ENCODE measurements at places on chromosomes 6 and 20.

GRCh38 chr6:117270055-117270842 is 4.9 kb downstream of the VGLL2 start:
- H3K27me3 ChIP-seq = peaks cover 39% of the 10 kb centered on the region
- H3K4me1 ChIP-seq = peaks cover 12% of the 10 kb centered on the region
- no peak overlapping the region for H3K27ac ChIP-seq

DNA sequence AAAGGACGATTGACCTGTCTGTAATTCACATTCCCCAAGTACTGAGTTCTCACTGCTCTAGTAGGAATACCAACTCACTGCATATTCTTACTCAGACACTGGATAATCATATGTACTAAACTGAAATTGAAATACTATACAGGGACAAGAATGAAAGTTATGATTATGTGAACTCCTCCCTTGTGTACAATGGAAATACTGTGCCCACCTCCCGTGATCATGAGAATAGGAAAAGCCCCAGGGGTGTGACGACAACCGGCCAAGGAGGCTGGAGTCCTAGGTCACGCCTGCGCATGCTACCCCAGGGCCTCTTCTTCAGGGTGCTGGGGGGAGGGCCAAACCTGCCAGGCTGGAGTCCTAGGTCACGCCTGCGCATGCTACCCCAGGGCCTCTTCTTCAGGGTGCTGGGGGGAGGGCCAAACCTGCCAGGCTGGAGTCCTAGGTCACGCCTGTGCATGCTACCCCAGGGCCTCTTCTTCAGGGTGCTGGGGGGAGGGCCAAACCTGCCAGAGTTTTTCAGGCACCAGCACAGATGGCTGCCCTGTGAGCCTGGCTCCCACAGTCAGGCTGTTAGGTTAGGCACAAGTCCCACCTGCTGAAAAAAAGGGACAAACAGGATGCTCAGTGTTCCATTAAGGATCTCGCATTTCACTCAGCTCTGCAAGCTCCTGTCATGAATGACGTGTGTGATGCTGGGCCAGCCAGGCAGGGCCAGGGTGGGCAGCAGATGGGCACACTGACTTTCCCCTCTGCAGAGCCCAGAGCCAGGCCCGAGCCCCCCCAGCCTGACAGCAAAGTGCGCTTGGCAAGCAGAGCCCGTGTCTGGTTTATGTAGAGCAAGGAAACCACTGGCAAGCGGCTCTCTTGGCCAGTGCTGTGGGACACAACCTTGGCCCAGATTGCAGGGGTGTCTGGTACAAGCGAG is 107.7 kb downstream of the FOXF2 start:
- H3K4me1 ChIP-seq = no peaks in the 10 kb centered on the region
- no peaks in the 10 kb centered on the region for H3K27me3 ChIP-seq
- no peak overlapping the region for H3K27ac ChIP-seq
- no peak for DNase-seq

DNA sequence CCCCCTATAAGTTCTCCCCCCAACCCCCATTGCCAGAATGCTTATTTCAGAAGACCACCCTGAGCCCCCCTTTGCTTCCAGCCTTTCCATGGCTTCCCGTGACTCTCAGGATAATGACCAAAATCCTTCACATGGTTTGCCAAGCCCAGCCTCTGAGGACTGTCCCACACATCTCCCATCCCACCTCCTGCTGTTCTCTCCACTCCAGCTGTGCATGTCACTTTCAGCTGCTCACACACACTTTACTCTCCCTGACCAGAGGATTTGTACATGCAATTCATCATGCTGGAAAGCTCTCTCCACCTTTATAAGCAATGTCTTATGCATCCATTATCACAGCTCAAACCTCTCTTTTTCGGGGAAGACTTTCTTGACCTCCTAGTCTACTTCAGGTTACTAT is 164.2 kb downstream of the PRL start:
- no peak for DNase-seq
- H3K4me3 ChIP-seq = no peak overlapping the region
- H3K27me3 ChIP-seq = no peaks in the 10 kb centered on the region
- no peaks in the 10 kb centered on the region for H3K36me3 ChIP-seq
- H3K4me1 ChIP-seq = no peaks in the 10 kb centered on the region

DNA sequence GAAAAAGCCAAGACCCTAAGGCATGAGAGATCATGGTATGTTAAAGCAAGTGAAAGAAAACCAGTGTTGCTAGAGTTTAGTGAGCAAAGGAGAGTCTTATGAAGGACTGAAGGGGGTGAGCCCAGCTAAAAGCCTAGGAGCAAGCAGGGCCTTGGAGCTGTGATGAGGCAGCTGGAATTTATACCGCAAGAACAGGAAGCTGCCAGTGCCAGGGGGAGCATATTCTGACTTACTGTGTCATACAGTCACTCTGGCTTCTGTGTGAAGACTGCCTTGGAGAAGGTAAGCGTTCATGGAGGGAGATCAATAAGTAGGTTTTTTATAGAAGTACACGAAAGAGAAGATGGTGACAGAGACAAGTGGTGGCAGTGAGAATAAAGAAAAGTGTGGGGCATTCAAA is 308.9 kb upstream of the THEMIS start:
- no peak overlapping the region for H3K4me3 ChIP-seq
- H3K36me3 ChIP-seq = no peaks in the 10 kb centered on the region
- H3K4me1 ChIP-seq = no peaks in the 10 kb centered on the region
- H3K27me3 ChIP-seq = no peaks in the 10 kb centered on the region
- no peak for DNase-seq

- peaks cover 5% of the 10 kb centered on the region for H3K4me1 ChIP-seq
- H3K27me3 ChIP-seq = no peaks in the 10 kb centered on the region
- no peak overlapping the region for H3K4me3 ChIP-seq
- DNase-seq = peak; percentile 52
- H3K36me3 ChIP-seq = no peaks in the 10 kb centered on the region
Observed at GRCh38 chr6:11944111-11944510, 68.0 kb upstream of the HIVEP1 start.

GRCh38 chr6:18400831-18401446 is 13.8 kb downstream of the RNF144B start:
- no peak overlapping the region for H3K4me3 ChIP-seq
- H3K27me3 ChIP-seq = no peaks in the 10 kb centered on the region
- H3K36me3 ChIP-seq = no peaks in the 10 kb centered on the region
- no peaks in the 10 kb centered on the region for H3K4me1 ChIP-seq
- no peak overlapping the region for H3K27ac ChIP-seq

DNA sequence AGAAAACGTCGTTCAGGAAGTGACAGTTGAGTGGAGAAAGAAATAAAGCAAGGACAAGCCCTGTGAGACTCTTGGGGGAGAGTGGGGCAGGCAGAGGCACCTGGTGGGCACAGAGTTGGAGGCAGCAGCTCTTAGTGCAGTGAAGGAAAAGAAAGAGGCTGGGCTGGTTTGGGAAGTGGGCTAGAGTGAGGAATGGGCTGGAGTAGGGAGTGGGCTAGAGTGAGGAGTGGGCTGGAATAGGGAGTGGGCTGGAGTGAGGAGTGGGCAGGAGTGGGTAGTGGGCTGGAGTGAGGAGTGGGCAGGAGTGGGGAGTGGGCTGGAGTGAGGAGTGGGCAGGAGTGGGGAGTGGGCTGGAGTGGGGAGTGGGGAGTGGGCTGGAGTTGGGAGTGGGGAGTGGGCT is 43.7 kb upstream of the BCAS1 start:
- DNase-seq = no peak
- H3K27me3 ChIP-seq = no peaks in the 10 kb centered on the region
- no peaks in the 10 kb centered on the region for H3K4me1 ChIP-seq
- H3K27ac ChIP-seq = no peak overlapping the region
- H3K36me3 ChIP-seq = no peaks in the 10 kb centered on the region
- H3K4me3 ChIP-seq = no peak overlapping the region

- no peaks in the 10 kb centered on the region for H3K27me3 ChIP-seq
- no peak for DNase-seq
- H3K4me3 ChIP-seq = no peak overlapping the region
- no peak overlapping the region for H3K27ac ChIP-seq
- no peaks in the 10 kb centered on the region for H3K4me1 ChIP-seq
Observed at GRCh38 chr6:1129131-1129530, 182.8 kb upstream of the FOXQ1 start.

DNA sequence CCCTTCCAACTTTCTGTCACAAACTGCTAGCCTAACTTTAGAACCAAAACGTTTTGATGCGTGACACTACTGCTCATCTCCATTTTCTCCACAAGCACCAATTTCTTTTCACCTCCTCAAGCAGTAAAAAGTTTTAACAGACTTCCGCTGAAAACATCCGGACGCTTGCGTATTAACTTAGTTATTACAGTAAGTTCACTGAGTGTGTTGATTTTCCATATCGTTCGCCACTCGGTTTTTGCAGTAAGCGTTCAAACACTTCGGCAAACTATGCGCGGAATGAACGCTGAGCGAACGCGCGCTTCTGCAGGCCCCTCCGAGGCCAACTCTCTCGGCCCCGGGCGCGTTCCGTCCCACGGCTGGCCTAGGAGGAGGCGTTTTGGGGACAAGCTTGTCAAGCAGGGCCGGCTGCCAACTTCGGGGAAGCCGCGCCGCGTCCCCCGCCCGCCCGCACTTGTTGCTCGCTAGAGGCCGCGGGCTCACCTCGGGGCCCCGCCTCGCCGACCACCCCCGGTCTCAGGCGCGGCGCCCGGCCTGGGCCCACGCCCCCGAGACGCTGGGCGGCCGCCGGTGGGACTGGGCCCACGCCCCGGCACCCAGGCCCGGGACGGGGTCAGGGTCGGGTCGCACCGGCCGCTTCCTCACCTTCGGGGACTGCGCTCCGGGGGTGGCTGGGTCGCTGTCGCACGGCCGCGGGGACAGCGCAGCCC is 945 bp downstream of the PHF10 start:
- H3K4me3 ChIP-seq = peak overlapping the region; percentile 72
- peak; percentile 92 for DNase-seq
- peak overlapping the region; percentile 89 for H3K27ac ChIP-seq
- peaks cover 8% of the 10 kb centered on the region for H3K4me1 ChIP-seq

- no peak overlapping the region for H3K27ac ChIP-seq
- DNase-seq = no peak
- no peaks in the 10 kb centered on the region for H3K36me3 ChIP-seq
- no peaks in the 10 kb centered on the region for H3K4me1 ChIP-seq
- no peaks in the 10 kb centered on the region for H3K27me3 ChIP-seq
- no peak overlapping the region for H3K4me3 ChIP-seq
Observed at GRCh38 chr20:18611492-18611891, 23.6 kb downstream of the DTD1 start.

- no peak for DNase-seq
- no peak overlapping the region for H3K4me3 ChIP-seq
- no peaks in the 10 kb centered on the region for H3K4me1 ChIP-seq
- no peaks in the 10 kb centered on the region for H3K27me3 ChIP-seq
Observed at GRCh38 chr6:29516108-29516507, 28.4 kb upstream of the MAS1L start.

GRCh38 chr6:138907167-138907566 is 80.9 kb downstream of the REPS1 start:
- H3K4me1 ChIP-seq = no peaks in the 10 kb centered on the region
- H3K27me3 ChIP-seq = no peaks in the 10 kb centered on the region
- H3K36me3 ChIP-seq = no peaks in the 10 kb centered on the region
- no peak for DNase-seq

DNA sequence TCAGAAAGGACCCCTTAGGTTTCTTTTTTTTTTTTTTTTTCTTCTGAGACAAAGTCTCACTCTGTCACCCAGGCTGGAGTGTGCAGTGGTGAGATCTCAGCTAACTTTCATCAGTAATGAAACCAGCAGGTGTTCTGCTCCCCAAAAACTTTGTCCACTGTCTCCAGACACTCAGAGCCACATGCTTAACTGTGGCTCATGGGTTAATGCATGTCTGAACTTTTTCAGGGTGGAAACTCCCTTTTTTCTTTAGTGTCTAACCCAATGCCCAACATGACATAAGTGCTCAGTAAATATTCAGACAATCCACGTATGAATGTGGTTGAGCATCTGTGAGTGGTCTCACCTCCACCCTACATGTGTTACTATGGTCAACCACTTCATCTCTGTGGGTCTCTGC is 45.4 kb downstream of the MYB start:
- no peaks in the 10 kb centered on the region for H3K27me3 ChIP-seq
- H3K4me1 ChIP-seq = no peaks in the 10 kb centered on the region
- H3K36me3 ChIP-seq = no peaks in the 10 kb centered on the region
- no peak overlapping the region for H3K4me3 ChIP-seq
- DNase-seq = no peak
- H3K27ac ChIP-seq = no peak overlapping the region

DNA sequence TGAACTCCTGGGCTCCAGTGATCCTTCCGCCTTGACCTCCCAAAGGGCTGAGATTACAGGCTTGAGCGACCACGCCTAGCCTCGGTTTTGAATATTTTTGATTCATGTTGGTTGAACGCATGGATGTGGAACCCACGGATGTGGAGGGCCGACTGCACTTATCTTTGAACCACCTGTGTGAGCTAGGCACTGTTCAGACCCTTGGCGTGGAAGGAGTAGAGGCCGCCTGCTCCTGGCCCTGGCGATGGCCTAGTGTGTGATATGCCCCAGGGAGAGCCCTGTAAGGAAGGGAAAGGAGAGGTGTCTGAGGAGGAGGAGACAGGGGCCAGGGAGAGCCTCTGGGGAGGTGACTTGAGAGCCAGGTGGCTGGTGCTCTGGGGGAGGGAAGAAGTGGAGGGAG is 64.3 kb downstream of the BCAS4 start:
- H3K27me3 ChIP-seq = no peaks in the 10 kb centered on the region
- no peaks in the 10 kb centered on the region for H3K36me3 ChIP-seq
- H3K4me3 ChIP-seq = no peak overlapping the region
- no peaks in the 10 kb centered on the region for H3K4me1 ChIP-seq
- DNase-seq = no peak

DNA sequence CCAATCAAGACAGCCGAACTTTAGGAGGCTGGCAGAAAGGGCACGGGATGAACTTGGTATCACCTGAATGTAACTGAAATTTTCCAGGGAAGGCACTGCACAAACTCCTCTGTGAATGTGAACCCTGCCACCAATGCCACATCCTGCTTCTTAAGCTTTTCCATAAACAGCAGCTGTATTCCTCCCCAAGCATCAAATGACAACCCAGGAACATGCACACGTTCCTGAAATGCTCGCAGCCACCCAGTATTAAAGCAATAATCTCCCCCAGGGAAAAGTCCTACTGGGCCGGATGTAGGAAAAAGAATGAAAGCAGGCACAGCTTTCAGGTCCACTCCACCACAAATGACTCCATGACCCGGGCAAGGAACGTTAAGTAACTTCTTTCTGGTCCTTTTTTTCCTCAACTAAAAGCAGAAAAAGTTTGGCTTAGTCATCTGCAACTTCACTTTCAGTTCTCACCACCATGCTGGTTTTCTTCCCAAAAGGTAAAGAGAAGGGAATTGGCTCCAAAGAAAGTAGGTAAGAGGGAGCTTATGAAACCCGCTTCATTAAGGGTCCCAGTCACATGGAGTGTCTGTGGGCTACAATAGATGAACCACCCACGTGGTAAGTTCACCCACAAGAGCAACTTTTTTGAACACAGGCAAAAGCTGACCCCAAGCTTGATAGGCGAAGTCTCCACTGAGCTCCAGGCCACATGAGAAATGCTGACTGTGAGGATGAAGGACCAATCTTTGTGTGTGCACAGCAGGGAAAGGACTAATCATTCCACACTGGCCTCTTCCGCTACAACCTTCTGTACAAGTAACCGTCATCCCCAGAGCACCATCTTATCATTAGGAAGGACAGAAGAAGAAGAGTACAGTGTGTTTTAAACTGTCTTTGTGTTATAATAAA is 90.1 kb downstream of the HIVEP2 start:
- no peaks in the 10 kb centered on the region for H3K27me3 ChIP-seq
- no peak overlapping the region for H3K4me3 ChIP-seq
- H3K36me3 ChIP-seq = no peaks in the 10 kb centered on the region
- no peak overlapping the region for H3K27ac ChIP-seq

- no peak for DNase-seq
- H3K4me1 ChIP-seq = no peaks in the 10 kb centered on the region
- H3K27ac ChIP-seq = no peak overlapping the region
- no peaks in the 10 kb centered on the region for H3K27me3 ChIP-seq
- H3K4me3 ChIP-seq = no peak overlapping the region
- no peaks in the 10 kb centered on the region for H3K36me3 ChIP-seq
Observed at GRCh38 chr20:59999502-59999901, 41.3 kb downstream of the CDH26 start.

- peaks cover 5% of the 10 kb centered on the region for H3K4me1 ChIP-seq
- H3K36me3 ChIP-seq = no peaks in the 10 kb centered on the region
- H3K27me3 ChIP-seq = no peaks in the 10 kb centered on the region
- no peak for DNase-seq
Observed at GRCh38 chr20:37406010-37406998, 60.4 kb downstream of the SRC start.

Data from pancreas (tissue), 10 donors.